Fibroblast of skin of abdomen (primary cell): ENCODE measurements at places on chromosomes 12 and 14.

GRCh38 chr14:60151715-60152114 is 13.5 kb downstream of the DHRS7 start:
- DNase-seq = peak; percentile 88

- DNase-seq = no peak
Measured at GRCh38 chr14:32980178-32980901, 41.7 kb downstream of the NPAS3 start.

GRCh38 chr12:104458694-104459367 is 2.1 kb downstream of the CHST11 start:
- DNase-seq = no peak

- DNase-seq = no peak
Measured at GRCh38 chr12:123337070-123337469, 27.6 kb downstream of the SBNO1 start.

GRCh38 chr12:130444061-130444460 is 106.4 kb downstream of the PIWIL1 start:
- DNase-seq = no peak

GRCh38 chr12:93043877-93044209 is 114.7 kb upstream of the EEA1 start:
- no peak for DNase-seq

DNA sequence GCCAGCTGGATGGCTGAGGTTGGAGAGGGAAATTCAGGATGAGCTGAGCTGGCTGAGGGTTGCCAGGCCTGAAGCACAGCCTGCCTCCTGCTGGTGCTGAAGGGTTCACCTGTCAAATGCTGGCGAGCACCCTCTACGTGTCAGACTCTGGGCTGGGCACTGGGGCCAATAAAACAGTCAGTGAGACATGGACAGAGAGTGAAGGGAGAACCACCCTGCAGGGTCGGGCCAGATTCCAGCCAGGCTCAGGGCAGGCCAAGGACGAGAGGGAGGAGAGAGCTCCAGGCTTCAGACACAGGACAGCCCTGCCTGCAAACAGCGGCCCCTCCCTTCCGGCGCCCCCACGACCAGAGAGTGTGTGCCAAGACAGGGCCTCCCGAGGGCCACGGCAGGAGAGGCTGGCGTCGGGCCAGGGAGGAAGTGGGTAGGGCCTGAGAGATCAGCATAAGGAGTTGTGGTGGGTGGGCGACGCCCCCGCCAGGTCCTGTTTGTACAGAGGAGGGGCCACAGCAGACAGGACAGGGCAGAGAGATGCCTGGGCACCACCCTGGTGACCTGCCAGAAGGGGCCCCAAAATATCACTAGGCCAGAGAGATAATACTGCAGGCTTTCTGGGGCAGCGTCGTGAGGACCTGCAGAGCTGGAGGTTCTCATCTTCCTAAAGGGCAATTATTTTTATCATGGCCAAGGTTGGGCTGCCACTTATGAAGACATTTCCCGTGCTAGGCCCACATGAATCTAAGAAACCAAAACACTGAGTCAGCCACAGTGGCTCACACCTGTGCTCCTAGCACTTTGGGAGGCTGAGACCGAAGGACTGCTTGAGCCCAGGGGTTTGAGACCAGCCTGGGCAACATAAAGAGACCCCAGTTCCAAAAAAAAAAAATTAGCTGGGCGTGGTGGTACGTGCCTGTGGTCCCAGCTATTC is 73.1 kb upstream of the GPR68 start:
- DNase-seq = no peak

- DNase-seq = no peak
Measured at GRCh38 chr14:40847480-40847879, 759.2 kb upstream of the LRFN5 start.

- no peak for DNase-seq
Measured at GRCh38 chr12:58166643-58167042, 225.3 kb downstream of the ATP23 start.

- peak; percentile 83 for DNase-seq
Measured at GRCh38 chr12:56193025-56193578, 3.8 kb upstream of the SMARCC2 start.

DNA sequence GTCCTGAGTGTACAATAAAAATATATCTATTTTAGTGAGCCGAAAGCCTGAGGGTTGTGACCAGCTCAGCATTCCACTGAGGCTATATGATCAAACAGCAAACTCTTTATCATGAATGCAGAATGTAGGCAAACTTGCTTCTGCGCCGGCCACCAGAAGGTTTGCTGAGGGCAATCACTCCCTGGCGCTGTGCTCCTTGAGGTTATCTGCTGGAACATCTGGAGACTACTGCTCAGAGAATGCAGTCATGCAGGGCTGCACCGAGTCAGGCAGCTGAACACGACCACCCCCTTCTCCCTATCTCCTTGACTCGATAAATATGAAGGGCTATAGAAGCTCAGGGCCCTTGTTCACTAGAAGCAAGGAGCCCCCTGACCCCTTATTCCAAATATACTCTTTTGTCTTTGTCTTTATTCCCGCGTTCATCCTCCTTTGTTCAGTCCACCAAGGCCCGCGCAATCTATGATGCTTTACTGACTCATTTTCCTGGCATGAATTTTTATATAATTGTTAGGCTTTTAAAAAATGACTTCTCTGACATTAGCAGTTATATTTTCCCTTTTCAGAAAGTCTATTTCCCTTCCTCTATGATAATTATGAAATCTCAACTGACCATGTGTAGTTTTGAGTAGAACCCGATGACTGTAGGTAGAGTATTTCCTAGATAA is 1089.3 kb downstream of the SLC16A7 start:
- DNase-seq = no peak

- no peak for DNase-seq
Measured at GRCh38 chr14:54775486-54776140, 127.0 kb downstream of the GCH1 start.

DNA sequence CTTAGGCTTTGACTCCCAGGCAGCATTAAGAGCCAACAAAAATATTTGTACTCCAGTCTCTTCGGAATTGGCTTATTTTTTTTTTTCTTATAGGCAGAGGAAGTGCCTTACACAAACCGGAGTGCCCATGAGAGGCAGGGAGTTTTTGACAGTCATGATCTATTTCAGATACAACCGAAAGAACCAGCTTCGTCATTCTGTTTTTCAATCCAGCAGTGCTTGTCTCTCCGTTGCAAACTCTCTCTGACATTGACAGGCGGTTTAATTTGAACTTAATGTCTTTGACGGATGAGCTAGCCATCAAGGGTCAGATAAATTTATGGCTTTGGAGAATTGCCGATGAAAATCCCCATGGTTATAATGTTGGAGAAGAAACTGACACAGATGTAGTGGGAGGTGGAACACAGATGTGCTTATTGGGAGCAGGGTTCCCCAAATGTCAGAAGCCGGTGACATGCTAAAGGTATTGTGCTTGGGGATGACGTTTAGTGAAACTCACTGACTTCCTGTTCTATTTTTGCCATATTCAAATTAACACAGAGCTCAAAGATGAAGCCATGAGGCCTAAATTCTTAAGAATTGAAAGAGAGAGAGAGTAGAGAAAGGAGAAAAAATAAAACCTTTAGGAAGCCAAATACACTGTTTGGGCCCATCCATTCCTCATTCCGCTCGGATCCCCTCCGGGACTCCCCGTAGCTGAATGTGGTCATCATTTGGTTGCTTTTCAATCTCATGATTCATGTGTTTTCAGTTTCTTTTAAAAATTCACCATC is 59.7 kb downstream of the PLXNC1 start:
- DNase-seq = peak; percentile 17

- DNase-seq = peak; percentile 58
Measured at GRCh38 chr12:15778126-15778525, 11.1 kb downstream of the EPS8 start.

GRCh38 chr12:106138633-106139421 is at the start of gene NUAK1:
Gene NUAK1, minus strand, starts transcription at chr12:106138954. Its CDS starts 301 bp downstream, at chr12:106138653.
- peak; percentile 88 for DNase-seq

- no peak for DNase-seq
Measured at GRCh38 chr14:101912841-101913240, 51.5 kb upstream of the DYNC1H1 start.

DNA sequence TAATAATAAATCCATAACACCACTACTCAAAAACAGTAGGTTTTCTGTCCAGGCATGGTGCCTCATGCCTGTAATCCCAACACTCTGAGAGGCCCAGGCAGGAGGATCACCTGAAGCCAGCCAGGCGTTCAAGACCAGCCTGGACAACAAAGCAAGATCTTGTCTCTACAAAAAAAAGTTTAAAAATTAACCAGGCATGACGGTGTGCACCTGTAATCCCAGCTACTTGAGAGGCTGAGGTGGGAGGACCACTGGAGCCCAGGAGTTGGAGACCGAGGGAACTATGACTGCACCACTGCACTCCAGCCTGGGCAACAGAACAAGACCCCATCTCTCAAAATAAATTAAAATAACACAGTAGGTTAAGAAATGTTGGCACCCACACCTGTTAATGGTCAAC is 44.5 kb upstream of the AP4S1 start:
- no peak for DNase-seq

GRCh38 chr12:119956047-119956446 is 33.0 kb upstream of the BICDL1 start:
- DNase-seq = no peak

GRCh38 chr14:51548187-51548586 is 103.5 kb upstream of the FRMD6 start:
- no peak for DNase-seq

DNA sequence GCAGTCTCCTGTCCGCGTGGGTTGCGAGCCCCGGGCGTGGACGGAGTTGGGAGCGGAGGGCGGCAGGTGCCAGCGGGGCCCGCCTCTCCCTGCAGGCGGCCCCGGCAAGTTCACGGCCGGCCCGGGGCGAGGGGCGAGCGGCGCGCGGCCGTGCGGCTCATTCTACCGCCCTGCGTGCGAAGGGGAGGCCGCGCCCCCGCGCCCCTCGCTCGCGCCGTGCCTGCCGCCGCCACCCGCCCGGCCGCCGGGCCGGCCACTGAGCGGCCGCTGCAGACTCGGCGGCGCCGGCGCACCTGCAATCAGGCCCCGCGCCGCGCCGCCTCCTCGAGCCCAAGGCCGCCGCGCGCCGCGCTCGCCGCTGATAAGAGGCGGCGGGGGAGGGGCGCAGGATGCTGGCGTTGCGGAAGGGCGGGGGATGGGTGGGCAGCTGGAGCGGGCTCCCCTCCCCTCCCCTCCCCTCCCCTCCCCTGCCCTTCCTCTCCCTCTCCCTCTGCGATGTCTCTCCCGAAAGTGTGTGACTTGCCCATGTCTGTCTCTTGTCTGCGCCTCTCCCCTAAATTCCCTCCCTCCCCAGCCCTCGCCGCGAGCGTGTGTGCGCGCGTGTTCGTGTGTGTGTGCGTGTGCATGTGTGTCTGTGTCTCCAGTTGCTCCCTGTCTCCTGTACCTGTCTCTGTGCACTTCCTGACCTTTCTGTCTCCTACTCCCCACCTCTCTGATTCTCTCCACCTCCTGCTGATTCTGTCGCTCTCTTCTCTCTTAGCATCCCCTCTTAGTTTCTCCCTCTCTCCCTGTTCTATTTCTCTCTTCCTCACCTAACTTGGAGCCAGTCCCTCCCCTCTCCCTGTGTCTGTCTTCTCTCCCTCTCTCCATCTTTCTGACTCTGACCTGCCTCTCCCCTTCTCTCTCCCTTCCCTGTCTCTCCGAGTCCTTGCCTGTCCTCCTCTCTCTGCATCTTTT is 768.1 kb upstream of the TBX3 start:
- DNase-seq = peak; percentile 25

DNA sequence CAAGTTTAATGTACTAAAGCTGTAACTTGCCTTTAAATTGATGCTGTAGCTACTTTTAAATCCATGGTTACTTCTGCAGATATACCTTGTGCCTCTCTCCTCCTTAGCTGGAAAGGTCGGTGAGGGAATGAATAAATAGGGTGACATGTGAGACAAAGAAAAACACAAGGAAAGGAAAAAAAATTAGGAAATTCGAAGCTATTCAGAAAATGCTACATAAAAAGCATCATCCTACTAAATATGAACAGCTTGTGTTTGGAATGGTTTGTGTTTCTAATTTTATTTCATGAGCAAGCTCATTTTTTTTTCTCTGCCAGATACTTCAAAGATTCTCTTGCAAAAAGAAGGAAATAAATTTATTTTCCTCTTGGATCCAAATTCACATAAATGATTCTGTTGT is 186.3 kb upstream of the NUDT4 start:
- no peak for DNase-seq

DNA sequence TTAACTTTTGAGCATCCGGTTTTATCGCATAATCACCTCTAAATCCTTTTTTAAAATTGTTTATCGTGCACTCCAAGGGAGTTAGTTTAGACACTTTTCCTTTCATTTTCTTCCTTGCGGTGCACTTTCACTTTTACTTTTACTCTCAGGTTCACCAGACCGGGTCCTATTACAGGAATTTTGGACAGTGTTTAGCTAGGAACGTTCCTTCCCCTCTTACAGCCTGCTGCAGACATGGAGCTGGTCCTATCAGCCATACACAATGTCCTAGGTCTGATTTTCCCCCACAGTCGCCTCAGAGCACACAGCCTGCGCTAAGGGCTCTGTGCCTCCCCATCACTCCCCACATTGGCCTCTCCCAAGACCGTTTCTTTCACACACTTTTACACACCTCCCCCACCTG is 103.9 kb downstream of the ALG10 start:
- DNase-seq = no peak

- peak; percentile 20 for DNase-seq
Measured at GRCh38 chr12:42921741-42922504, 332.4 kb upstream of the PRICKLE1 start.

DNA sequence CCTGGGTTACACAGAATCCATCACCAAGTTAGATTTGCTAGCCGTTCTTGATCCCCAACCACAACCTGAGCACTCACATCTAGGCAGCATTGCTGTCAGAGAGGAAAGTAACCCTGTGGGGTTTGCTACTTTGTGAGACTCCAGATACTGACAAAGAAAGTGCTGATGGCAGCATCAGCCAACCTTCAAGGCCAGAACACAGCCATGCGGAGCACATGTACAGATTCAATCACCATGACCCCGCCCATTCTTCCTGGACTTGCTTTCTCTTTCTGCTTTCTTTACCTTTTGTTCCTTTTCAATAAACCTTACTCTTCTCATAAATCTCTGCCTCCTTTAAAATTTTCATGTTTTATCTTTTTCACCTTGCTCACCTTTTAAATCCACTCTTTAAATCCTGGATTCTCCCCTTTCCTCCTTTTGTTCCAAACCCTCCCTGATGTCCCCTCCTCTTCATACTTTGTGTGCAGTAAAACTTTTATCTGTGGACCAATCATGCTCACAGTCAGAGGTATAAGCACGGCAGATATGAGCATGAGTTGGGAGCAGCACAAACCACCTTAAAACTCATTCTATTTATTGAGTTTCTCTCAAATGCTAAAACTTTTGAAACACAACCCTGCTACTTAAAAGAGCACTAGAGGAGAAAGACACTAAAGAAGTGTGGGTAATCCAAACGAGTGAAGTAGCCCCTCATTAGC is 21.9 kb upstream of the CERS5 start:
- no peak for DNase-seq
